ENCODE measurements at places on chromosomes 5 and 9.
A peak's percentile ranks its signal among the peaks of the same experiment; 100 is the strongest.

GRCh38 chr9:112605963-112606699 lies 111.8 kb downstream of the INIP start:
- no peak for DNase-seq

DNA sequence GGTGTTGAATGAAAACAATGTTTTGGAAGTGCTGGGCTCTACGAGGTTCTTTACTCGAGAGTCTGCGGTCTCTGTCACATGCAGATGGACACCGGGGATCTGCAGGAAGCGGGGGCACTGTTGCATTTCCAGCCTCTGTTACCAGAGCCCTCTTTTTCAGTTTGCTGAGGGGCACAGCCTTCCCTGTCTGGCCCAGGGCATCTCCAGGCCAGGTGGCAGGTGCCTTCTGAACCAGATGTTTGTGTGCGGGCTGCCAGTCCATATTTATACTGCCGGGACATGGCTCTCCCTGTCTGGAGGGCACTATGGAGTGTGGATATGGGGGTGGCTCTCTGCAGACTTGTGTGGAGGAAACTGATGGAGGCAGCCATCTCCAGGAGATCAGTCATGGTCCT lies 18.7 kb upstream of the POMT1 start:
- DNase-seq, result no peak

- no peak for DNase-seq
Observed at GRCh38 chr5:157455057-157455456, 5.0 kb upstream of the NIPAL4 start.

GRCh38 chr5:112533362-112533761 lies 114.3 kb upstream of the EPB41L4A start:
- no peak for DNase-seq

GRCh38 chr9:131333771-131334628 lies 44.5 kb downstream of the PLPP7 start:
- no peak for DNase-seq

GRCh38 chr5:32465076-32465475 lies 20.5 kb upstream of the ZFR start:
- DNase-seq, result no peak

- DNase-seq, result no peak
Observed at GRCh38 chr5:146945617-146946084, 67.1 kb upstream of the PPP2R2B start.

DNA sequence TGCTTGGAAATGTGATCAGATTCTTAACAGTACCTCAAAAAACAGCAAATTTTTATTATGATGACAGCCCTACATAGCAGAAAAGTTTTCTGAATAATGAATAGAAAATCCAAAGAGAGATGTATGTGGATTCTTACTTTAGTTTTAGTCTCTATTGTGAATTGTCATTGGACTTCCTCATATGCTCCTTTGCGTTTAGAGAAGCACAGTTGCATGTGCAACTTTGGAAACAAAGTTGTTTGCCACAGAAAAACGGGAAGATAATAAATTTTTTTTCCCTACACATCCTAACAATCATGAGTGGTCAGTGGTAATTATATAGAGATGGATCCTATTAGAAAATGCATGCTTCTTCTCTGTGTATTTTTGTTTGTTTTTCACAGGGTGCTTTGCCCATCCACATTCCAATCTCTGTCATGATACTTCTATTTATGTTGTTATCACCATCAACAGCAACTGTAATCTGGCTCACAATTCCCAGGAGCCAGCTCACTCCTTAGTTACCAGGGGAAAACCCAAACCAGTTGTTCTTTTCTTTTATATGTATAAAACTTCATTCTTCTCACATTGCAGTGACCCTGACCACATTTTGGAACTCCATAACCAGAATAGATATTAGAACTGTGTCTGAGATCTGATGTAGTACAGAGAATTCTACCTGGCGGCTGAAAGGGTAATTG lies 118.7 kb downstream of the NDUFS4 start:
- no peak for DNase-seq

GRCh38 chr5:180290568-180291233 lies 1.2 kb downstream of the MAPK9 start:
- no peak for DNase-seq

GRCh38 chr9:3662671-3663070 lies 136.9 kb upstream of the RFX3 start:
- no peak for DNase-seq

GRCh38 chr5:83474161-83474796 lies 2.7 kb downstream of the VCAN start:
- peak; percentile 77 for DNase-seq
